Effector CD4-positive, alpha-beta T cell (primary cell): ENCODE measurements at places on chromosomes 2 and 18.

DNA sequence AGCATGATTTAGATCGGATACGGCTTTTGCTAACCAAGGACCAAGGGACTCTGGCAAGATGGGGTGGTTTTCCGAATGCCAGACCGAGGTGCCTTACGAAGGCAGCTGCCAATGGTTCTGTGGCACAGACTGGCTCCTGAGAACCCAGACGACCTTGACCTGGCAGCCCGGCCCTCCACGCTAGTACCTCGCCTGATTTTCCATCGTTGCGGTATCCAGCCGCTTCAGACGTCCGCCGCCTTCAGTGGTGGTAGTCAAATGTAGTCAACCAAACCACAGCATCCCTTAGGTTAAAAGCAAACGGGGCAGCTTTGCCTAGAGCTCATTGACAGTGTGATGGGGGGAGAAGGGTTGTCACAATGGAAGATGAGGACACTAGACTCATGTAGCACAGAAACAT lies 42.6 kb downstream of the GBX2 start:
- no peak for DNase-seq

GRCh38 chr2:152622219-152622618 lies 95.0 kb downstream of the PRPF40A start:
- no peak for DNase-seq

- no peak for DNase-seq
Observed at GRCh38 chr2:240903191-240904060, 2.7 kb upstream of the CROCC2 start.

- DNase-seq, result no peak
Observed at GRCh38 chr2:28704621-28705020, 47.0 kb upstream of the PPP1CB start.

GRCh38 chr2:120959426-120959825 lies 223.8 kb downstream of the GLI2 start:
- DNase-seq, result no peak

DNA sequence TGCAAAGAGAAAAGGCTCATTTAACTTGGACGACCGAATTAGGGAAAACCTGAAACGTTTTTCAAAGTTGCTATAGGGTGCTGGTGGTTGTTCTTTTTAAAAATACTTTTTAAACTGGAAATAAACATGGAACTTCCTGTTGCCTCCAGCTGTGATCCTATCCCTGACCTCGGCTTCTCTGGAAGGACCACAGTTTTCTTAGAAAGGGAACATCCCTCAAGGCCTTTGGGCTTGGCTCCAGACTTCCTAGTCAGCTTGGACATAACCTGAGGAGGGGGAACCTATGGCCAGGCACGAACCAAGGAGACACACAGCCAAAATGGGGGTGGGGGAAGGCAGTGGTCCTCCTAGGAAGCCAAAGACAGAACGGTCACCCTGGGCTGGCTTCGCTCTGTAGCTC lies 57.7 kb downstream of the CENPO start:
- no peak for DNase-seq

DNA sequence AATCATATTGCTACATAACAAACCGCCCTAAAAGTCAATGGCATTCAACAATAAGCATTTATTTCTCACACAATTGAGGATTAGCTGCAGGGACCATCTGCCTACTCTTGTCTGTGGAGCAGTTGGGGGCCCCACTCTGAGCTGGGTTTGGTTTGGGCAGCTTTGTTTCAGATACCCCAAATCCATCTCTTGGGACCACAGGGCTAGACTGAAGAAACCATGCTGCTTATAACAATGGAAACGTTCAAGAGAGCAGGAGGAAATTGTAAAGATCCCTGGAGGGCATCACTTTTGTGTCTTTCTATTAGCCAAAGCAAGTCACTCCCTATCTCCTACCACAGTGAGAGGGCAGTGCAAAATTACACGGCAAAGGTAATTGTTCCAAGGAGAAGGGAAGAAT lies 146.5 kb upstream of the MGAT5 start:
- no peak for DNase-seq

GRCh38 chr18:40907842-40908241 lies 1047.2 kb upstream of the PIK3C3 start:
- DNase-seq, result no peak

DNA sequence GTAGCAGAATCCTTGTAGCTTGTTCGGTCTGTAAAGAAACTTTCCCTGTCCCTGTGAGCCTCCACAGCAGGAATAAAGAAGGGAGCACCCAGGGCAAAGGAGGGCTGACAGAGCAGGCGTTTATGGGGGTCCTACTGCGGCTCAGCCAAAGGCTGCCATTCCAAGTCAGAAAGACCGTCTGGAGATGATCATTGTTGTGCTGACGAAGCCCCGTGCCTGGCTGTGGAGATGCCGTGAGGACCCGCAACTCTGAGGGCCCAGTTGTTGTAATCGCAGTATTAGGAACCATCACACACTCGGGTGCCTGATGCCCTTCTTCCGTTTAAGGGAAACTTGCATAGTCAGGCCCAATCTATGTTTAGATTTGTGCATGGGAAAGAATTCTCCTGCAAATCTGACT lies 16.9 kb upstream of the VWA3B start:
- no peak for DNase-seq

GRCh38 chr2:129074298-129074920 lies 755.7 kb upstream of the HS6ST1 start:
- DNase-seq, result no peak

DNA sequence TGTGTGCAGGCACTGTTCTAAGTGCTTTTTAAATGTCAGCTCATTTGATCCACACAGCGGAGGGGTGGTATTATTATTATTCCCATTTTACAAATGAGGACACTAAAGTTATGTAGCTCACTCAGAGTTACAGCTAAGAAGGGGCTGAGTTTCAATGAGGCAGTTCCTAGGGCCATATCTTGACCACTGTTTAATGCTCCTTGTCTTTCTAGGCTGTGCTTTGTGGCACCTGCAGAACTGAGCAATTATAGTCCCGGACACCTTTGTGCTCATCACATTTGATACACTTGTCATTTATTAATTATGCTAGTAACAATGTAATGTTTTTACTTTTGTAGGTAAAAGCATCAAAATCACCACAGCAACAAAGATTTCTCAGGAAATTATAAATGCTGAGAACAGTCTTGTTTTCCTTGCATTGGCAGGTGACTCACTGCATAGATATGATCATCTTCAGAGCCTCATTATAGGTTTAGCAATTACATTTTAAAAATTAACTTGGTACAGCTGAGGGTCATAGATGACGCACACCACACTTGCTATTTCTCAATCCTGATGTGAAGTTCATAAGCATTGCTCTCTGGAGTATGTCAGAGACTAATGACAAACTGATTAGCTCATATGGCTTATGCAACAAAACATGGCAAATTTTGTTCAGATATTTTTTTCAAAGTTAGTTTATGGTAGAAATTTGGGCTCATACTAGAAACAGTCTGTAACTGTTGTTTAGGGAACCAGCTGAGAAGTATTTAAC lies 366.8 kb downstream of the TGIF1 start:
- DNase-seq, result no peak

- DNase-seq, result no peak
Observed at GRCh38 chr2:210207929-210208328, 17.3 kb downstream of the ACADL start.

- DNase-seq, result no peak
Observed at GRCh38 chr18:80232710-80233109, 14.6 kb downstream of the PARD6G start.

DNA sequence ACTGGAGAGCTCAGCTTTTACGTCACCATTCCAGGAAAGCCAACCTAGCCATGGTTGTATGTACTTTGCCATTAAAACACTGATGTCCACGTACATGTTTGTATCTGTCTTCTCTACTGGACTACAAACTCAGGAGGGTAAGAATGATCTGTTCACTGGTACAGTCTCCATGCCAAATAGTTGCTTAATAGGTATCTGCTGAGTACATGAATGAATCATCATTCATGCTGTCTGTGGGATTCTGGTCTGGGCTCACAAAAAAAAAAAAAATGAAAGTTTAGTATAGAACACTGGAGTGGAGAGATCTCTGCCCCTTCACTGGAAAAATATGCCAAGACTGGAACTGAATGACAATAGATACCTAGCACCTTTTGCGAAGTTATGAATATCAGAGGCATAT lies 102.6 kb upstream of the ITGA4 start:
- no peak for DNase-seq

GRCh38 chr2:238256594-238257104 lies 16.8 kb upstream of the HES6 start:
- DNase-seq, result peak; percentile 64

- DNase-seq, result no peak
Observed at GRCh38 chr2:46050489-46050888, 246.7 kb upstream of the EPAS1 start.

GRCh38 chr2:226114436-226114835 lies 685.2 kb downstream of the IRS1 start:
- DNase-seq, result no peak

DNA sequence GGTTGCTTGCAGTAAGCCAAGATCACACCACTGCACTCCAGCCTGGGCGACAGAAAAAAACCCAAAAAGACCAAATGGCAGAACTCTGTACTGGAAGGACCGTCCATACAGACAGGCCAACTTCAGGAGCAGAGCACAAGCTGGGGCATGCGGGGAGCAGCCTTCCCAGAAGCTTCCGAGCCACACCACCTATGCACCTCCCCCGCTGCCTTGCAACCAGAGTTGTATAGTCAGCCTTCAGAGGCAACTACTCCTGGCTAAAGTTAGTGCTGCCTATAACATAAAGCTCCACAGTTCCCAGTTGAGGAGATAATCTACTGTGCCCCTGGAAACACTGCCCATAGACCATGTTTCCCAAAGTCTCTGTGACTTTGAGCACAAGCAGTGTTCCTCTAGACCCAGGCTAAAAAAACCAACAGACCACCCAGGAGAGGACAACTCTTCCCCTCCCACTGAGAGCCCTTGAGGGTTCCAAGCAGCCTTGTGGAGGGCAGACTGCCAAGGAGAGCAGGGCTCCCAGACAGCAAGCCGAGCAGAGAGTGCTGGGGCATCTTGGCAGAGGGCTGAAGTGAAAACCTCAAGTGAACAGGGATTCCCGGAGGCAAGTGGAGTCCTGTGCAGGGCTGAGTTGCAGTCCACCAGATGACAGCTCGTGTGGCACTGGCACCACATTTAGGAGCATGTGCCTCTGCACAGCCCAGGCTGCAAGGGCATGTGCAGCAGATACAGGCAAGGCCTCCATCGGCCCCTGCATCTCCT lies 6.8 kb downstream of the SFT2D3 start:
- DNase-seq, result no peak

DNA sequence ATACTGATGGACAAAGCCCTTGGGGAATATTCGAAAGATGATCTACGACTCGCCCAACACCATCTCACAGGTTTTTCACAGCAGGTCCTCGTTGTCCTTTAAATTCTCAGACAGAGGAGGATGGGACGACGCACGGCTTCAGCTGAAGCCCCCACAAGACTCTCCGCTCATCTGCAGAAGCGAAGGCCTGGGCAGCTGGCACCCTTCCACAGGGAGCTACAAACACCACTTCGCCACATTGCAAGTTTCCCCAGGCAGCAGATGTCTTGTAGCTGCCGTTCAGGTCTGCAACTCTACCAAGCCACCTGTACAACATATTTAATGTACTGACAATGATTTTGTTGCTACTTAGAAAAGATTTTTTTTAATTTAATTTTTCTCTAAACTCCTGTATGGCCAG lies 642.9 kb downstream of the ZEB2 start:
- no peak for DNase-seq

- no peak for DNase-seq
Observed at GRCh38 chr2:225040856-225041206, 1.4 kb downstream of the DOCK10 start.

DNA sequence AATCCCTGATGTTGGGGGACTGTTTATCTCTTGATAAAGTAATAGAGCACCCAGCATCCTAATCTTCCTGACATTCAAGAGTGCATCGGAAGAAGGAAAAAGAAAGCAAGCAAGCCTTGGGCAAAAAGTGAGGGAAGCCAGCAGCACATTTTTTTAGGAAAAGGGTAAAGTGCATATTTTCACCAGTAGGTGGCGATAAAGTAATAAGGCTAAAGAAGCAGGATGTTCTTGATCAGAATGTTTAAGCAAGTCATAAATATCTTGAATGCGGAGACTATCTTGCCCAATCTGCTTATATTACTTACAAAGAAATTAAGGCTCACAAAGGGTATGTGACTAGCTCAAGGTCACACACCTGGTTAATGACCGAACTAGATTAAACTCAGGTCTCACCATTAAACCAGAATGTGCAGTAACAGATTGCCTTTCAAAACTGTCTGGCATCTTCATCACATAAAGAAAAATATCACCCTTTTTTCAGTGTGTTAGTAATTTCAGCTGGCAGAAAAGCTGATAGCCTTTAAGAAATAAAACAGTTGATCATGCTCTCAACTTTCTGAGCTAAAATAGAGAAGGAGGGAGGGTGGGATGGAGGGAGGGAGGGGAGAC lies 83.8 kb downstream of the VIT start:
- no peak for DNase-seq

DNA sequence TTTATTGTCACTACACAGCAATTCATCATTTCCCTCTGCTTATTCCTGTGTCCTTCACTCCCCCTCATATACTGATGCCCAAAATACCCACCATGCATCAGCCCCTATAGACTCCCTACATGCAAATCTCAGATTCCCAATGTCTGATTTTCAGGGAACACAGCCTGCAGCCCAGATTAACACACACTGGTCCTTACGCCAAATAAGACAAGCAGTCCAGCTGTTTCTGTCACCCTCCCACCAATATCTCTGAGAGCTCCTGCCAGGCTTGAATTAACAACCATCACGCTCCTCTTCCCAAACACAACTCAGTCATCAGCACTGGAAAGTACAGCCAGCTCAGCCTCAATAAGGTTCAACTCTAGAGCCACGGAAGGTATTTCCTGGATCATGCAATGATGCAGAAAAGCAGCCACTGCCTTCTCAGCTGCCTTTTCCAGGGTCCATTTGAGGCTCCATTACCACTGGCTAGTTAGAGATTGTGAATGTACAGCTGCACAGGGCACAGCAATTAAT lies 39.0 kb upstream of the SLC35F5 start:
- no peak for DNase-seq
